ENCODE measurements at places on chromosomes 1 and 21.

DNA sequence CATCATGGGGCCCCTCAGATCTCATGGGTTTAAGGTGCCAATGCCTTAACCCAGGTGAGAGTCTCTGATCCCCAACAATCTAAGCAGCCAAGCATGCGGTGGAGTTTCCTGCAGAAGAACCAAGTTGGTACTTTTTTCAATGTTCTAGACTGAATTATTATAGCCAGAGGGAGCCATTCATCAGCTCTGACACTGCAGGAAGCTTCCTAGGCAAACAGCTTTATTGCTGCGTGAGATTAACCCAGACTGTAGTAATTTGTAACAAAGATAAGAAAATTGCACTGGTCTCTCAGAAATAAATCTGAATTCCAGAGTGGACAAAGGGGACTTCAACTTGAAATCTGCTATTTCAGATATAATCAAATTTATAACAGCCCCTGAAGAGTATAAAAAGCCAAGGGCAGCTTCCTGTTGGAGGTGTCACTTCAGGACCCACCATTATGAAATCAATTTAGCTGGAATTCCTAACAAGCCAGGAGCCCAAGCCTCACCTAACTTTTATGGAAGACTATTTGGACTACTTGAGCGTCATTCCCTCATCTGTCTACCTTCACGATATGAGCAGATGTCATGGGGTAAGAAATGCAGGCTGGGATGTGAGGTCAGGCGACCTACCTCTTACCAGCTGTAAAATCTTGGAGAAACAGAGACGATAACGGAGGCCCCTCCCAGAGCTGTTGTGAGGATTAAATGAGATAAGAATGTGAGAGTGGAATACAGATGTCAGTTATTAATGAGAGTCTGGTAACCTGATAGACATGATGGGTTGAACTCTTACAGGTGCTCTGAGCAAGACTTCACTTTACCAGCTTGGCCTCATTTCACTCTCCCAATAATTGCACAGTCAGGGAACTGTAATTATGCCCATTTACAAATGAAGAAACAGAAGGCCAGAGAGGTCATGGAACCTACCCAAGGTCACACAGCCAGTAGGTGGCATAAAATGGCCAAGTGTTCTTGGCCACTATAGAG, 135.1 kb downstream of the RRAGC start:
- no peak for DNase-seq

DNA sequence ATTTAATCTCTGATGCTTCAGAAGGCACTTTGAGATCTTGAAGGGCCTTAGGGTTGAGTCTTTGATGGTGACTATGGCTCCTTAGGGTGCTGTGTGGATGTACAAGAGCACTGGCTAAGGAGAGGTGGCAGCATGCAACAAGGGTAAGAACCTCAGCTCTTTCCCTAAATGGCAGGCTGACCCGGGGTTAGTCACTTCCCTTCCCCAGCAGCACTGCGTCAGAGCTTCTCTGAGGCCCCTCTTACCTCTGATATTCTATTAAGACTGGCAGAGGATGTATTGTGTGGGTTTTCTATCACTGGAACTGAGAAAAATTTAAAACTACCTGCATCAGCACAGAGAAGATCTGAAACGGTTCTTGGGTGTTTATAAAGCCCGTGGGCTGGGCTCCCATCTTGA, 11.8 kb downstream of the C1orf116 start:
- DNase-seq: peak; percentile 59

DNA sequence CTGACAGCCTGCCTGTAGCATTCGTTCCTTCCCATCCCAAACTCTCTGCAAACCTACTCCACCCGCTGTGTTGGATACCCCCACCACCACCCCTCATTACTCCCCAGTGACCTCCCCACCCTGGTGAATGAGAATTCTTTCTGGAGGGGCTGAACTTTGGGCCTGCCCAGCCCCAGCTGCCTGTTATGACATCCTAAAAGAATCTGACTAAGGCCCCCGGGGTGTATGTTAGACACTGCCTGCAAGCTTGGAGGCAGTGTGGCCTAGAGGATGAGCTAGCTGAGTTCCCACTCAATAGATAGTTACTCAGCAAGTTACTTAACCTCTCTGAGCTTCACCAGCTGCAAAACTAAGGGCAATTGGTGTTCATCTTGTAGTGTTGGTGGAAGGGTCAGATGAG, 110.2 kb upstream of the FGGY start:
- DNase-seq: peak; percentile 66

DNA sequence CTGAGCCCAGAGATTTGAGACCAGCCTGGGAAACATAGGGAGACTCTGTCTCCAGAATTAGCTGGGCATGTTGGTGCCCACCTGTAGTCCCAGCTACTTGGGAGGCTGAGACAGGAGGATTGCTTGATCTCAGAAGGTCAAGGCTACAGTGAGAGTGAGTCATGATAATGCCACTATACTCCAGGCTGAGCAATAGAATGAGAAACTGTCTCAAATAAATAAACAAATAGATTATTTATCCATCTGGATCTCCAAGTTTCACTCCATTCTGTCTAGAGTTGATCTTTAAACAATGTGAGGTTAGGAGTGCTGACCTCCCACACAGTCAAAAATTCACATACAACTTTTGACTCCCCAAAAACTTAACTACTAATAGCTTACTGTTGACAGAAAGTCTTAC, 106.8 kb upstream of the PALMD start:
- DNase-seq: no peak

DNA sequence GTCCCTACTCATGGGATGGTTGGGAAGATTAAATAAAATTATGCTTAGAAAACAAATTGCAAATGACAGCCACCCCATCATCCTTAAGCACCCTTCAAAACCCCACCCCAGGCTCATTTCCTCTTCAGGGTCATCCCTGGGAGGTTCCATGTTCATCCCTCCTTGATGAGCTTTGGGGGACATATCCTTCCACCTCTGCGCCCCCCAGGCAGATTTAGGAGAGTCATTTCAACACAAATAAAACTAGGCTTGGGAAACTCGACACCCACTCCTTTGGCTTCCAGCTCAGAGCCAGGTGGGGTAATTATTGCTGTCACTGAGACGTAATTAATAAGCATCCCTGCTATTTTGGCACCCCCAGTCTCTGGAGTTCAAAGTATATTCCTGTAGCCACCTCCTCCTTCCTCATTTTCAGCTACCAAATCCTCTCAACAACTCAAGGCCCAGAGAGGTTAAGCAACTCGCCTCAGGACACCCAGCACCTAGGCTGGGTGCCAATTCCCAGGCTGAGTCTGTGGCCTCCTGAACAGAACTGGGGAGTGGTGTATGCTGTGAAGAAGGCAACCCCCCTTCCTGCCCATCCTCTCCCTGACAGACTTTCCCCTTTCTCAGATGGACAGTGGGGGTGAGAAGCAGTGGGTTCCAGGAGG, 595 bp downstream of the CRYBG2 start:
- DNase-seq: no peak

DNA sequence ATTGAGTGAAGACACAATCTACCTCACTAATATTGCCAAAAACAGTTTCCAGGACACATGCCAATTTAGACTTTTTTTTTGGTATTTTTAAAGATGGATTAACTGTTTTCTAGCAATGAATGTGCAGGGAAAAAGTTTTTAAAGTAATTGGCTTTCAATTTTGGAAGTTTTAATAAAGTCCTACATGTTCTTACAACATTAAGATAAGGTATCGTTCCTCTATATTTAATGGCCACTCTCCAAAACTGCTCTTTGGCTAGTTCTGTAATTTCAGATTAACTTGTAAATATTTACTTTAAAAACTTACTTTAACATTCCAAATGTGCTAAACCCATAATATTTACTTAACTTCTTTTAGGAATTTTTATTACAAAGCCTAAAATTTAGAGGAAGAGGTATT, 1332.2 kb upstream of the PRMT6 start:
- DNase-seq: no peak

DNA sequence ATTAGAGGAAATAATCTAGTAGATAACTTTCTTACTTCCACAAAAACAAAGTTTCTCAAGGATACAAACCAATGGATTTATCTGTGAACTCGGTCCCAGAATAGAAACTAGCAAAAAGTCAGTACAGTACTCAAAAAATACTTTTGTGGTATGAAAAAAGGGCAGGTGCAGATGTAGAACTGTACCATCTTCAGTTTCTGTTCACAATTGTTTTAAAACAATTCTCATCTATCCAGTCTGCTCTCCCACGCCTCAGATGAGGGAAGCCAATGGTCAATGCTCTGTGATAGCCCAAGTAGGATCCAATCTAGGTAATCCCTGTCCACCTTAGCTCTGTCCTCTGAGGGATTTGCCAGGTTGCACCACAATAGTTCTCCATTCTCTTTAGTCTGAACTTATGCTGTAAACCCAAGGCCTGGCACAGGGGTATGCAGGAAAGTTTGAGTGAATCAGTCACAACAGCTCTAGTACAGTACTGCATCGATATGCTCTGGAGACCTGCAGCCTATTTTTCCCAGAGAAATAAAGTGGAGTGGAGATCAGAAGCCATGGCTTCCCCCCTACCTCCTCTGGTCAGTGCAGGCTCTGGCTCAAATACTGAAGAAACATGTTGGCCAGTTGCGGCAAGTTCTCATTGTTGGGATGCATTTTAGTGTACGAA, 1.4 kb downstream of the KTI12 start:
- no peak for DNase-seq

GRCh38 chr21:21247424-21247823, 249.2 kb downstream of the NCAM2 start:
- DNase-seq: no peak

- peak; percentile 80 for DNase-seq
Measured at GRCh38 chr1:235624721-235625333, 24.8 kb downstream of the GNG4 start.

GRCh38 chr1:82632155-82632554, 831.4 kb downstream of the ADGRL2 start:
- peak; percentile 36 for DNase-seq

- DNase-seq: no peak
Measured at GRCh38 chr1:197933647-197934046, 16.5 kb downstream of the LHX9 start.

DNA sequence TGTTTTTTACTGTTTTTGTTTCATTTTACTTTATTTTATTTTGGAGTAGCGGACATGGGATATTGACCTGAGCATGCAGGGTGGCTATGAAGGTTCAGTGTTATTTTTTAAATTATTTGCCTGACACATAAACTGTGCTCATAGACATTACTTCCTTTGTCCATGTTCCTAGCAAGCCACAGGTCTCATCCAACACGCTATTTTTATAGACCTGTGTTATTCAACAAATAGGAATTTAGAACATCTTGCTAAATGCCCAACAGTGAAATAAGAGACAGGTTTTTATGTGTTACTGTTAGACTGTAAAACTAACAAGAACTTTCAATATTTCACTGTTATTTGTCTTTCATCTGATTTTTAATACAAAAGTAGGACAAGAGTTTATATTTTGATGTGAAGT, 756.4 kb downstream of the KCNT2 start:
- DNase-seq: no peak

GRCh38 chr1:179264507-179264906, 29.1 kb upstream of the SOAT1 start:
- peak; percentile 11 for DNase-seq

GRCh38 chr1:28508435-28508754, 2.6 kb downstream of the RCC1 start:
- DNase-seq: no peak

GRCh38 chr1:157099633-157100009, at the start of gene ETV3L:
ETV3L (minus strand) TSS chr1:157099808; CDS start chr1:157099523, 285 bp downstream.
- DNase-seq: no peak

- DNase-seq: no peak
Measured at GRCh38 chr1:49171941-49172593, 395.4 kb upstream of the BEND5 start.

- no peak for DNase-seq
Measured at GRCh38 chr1:30381671-30382365, 341.6 kb downstream of the MATN1 start.

DNA sequence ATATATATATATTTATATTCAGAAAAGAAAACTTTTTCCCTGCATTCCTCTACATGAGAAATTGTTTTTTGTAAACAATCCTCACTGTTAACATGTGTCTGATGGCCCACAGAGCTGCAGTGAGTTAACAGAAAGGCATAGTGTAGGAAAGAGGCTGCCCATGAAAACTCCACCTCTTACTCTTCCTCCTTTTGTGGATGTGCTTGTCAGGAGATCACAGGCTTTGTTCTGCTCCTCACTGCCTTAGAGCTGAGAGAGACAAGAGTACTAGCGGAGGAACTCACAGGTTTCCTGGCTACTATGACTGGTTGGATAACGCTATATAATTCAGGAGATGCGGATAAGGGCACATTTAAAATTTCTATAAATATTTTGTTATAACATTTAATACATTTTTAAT, 200.6 kb downstream of the BRINP3 start:
- no peak for DNase-seq

- DNase-seq: no peak
Measured at GRCh38 chr1:167912294-167912693, 1.6 kb downstream of the ADCY10 start.

DNA sequence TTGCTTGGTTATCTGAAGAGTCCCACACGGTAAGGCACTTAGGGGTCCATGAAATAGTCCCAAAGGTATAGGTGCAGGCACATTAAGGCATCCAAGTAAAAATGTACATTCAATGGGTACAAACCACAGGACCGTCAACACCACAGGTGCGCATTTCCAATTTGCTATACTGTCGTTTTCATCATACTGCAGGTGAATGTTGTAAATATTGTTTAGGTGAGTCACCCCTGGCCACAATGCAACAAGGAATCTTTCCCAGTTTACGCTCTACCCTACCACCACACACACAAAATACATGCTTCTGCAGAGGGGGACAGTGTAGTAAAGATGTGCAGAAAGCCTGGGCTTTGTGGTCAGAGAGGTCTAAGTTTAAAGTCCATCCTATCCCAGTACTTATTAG, 13.7 kb downstream of the CADM3 start:
- DNase-seq: no peak

DNA sequence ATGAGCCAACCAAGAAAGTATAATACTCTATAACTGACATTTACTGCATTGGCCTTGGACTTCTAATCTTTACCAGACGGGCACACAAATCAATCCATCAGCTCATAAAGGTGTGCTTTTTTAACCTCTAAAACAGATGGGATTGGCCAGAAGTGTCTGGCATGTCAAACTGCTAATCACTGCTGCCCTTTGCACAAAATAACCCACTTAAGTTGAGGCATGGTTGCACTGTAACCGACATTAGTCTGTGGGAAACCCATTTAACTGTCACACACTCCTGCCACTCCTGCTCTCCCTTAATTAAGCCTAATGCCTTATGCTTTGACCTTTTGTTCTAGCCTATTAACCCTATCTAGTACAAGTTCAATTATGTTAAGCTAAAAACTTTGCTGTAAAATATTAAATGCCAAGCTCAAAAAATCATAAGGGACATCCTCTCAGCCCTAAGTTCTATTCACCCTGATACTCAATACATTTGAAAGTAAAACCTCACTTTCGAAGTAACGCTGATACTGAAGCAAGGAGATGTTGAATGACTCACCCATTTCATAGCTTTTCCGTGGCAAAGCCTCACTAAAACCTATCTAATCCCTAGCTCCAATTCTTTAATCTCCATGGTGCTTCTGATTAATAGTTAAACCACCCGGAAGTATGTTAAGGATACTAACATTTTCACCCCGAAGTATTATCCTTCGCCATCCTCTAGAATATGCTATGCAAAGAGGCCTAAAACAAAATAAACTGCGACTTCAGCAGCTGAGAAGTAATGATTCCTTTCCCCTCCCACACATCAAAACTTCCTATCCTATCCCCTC, 12.9 kb downstream of the NRIP1 start:
- DNase-seq: peak; percentile 50
